Muscle of leg (tissue), 16 donors: ENCODE measurements at places on chromosomes 6 and 20.
A peak's percentile ranks its signal among the peaks of the same experiment; 100 is the strongest.

DNA sequence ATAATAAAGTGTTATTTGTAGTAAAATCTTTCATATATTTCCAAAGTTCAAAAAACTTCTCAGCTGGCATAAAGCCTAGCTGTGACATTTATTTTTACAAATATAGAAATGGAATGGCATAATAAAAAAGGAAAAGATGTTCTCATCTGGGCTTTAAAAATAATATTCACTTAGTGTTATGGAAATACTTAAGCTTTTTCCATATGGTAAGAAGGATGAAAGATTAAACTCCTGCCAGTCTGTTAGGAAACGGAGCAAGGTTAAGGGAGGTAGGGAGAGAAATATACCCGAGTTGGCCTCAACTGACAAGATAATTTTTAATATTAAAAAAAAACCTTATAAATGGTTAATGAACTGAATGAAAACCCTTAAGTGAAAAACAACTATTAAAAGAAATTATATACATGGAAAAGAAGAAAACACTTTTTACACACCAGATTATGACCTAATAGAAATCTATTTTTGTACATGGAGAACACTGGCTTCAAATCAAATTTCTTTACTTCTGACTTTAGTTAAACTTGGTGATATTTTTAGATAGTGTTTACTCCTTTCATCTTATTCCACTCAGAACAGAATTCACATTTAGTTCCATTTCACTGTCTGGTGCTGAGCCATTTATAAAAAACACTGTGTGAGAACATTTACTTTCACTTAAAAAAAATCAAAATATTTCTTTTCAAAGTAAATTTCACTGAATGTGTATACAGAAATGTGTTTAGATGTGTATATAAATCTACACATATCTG lies 137.0 kb downstream of the DST start:
- DNase-seq: peak; percentile 75

DNA sequence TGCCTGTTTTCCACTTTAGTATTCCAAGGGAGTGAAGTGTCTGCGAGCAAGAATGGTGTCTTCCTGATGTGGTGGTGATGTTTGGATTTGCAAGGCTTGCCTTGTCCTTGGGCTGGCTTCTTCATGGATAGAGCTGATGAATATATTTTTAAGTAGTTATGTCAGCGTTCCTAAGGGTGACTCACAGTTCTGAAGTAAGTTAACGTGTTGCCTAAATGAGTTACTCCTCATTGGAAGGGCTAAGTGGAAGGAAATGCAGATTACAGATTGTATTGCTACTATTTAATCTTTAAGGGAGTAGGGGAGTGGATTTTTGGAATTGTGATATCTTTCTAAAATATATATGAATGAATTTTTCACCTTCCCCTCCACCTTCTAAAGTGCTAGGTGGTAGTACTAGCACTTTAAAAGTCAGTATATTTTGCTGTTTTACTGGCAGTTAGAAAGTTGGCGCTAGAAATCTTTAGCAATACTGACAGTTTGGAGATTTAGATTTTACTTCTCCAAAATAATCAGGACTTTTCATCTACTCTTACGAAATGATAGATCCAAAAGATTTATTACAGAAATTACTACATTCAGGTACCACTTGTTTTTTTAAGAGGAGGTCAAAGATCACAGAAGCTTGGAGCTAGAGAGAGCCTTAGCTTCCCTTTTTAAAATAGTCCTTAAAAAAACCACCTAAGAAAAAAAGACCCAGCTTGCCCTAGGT lies 197.4 kb downstream of the JARID2 start:
- no peak for DNase-seq

- no peak for DNase-seq
These were observed 295.7 kb upstream of the TSHZ2 start for GRCh38 chr20:52676283-52676995.

- DNase-seq: peak; percentile 4
These were observed 414.6 kb downstream of the DHX35 start for GRCh38 chr20:39376788-39377187.

- peak; percentile 67 for DNase-seq
These were observed 34.0 kb downstream of the NUDT3 start for GRCh38 chr6:34358389-34358905.

- no peak for DNase-seq
These were observed 138.8 kb downstream of the TFAP2A start for GRCh38 chr6:10276106-10276505.

DNA sequence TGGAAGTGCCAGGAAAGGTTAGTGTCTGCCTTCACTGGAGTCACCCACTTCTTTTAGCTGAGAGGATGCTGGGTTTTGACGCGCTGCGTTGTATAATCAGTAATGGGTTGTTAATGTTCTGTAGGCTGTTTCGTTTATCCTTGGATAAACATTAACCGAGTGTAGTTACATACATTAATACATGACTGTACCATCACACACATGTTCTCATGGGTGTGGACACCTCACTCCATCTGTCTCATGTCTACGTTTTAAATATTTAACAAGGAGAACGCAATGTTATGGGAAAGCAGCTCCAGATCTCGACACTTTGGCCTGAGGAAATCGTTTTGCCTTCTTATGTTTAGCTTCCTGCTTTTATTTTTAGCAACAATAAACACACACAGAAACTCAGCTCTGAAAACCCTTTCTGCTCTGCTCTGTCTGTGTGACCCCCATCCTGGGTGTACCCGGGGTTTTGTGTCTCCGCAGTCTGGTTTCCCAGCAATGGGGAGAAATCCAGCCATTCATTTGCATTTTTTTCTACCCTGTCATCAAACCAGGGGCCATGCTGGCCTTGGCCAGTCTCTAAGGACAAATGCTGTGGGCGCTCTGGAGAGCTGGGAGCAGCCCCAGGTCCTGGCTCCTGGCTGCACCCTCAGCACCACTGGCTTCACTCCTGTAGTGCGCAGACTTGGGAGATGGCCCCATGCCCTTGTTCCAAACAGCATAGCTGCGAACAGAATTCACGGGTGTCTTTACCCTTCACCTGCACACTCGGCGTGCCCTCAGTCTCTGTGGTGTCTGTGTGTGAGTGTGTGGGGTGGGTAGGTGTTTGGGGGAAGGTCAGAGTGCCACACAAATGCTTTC lies 110.8 kb downstream of the ERMARD start:
- no peak for DNase-seq

DNA sequence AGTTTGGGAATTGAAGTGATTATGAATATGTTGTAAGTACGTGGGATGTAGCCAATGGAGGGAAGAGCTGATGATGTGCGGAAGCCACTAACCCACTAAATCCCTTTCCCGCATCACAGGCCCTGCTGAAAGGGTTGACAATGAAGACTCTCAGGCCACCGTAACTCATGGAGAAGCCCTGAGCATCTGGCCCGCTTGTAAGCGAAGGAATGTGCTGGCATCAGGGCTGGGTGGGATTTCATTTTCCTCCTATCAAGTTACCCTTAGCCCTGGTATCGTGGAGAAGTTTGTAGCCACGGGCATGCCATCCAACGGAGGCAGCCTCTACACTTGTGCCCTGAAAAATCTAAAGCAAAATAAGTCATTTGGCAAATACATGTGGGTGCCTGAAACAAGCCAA lies 355.0 kb downstream of the CDH26 start:
- DNase-seq: peak; percentile 44

GRCh38 chr20:41348430-41349172 lies 8.0 kb downstream of the LPIN3 start:
- DNase-seq: no peak

DNA sequence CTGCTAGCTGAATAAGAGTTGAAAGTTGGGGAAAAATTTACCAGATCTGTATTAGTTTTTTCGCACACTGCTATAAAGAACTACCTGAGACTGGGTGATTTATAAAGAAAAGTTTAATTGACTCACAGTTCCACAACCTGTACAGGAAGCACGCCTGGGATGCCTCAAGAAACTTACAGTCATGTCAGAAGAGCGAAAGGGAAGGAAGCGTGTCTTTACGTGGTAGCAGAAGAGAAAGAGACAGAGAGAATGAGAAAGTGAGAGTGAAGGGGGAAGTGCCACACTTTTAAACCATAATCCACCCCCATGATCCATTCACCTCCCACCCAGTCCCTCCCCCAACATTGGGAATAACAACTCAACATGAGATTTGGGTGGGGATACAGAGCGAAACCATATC lies 79.6 kb downstream of the KHDC1L start:
- no peak for DNase-seq

GRCh38 chr6:27293436-27294098 lies 18.5 kb downstream of the POM121L2 start:
- DNase-seq: no peak

GRCh38 chr6:157575436-157576145 lies 194.6 kb downstream of the ZDHHC14 start:
- no peak for DNase-seq

DNA sequence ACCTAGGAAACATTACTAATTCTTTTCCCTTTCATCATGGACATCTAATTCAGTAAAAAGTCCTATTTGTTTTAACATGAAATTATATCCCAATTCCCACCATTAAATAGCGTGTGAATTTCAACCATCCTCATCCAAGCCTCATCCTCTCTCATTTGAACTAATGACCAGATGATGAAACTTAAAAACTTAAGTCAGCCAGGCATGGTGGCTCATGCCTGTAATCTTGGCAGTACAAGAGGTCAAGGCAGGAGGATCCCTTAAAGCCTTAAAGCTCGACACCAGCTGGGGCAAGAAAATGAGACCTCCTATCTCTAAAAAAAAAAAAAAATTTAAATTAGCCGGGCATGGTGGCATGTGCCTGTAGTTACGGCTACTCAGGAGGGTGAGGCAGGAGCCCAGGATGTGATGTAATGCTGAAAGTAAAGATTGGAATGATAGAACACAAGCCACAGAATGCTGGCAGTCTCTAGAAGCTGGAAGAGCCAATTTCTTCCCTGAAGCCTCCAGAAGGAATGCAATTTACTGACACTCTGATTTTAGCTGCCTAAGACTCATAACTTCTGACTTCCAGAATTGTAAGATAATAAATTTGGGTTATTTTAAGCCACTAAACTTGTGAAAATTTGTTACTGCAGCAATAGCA lies 27.1 kb upstream of the HAO1 start:
- DNase-seq: peak; percentile 22

DNA sequence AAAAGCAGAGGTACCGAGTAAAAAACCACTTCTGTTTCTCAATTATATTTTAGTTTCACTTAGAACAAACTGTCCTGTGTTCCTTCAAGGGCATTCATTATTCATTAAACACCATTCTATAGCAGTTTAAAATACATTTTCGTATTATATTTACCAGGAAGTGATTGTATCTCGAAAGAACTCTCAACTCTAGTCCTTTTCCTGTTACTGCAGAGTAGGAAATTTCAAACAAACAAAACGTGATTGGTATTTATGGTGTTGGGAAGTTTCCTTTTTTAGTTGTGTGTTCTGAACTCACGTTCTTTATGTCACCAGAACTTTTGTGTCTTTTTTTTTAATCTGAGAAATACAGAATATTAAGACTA lies 139.5 kb upstream of the BTBD3 start:
- no peak for DNase-seq

GRCh38 chr6:145508107-145508506 lies 227.2 kb downstream of the EPM2A start:
- DNase-seq: no peak

GRCh38 chr20:79565-79964 lies 7.9 kb upstream of the DEFB125 start:
- DNase-seq: no peak

- peak; percentile 71 for DNase-seq
These were observed 44.2 kb upstream of the SUPT3H start for GRCh38 chr6:45421709-45422502.

- DNase-seq: peak; percentile 2
These were observed 764.8 kb upstream of the ADGRB3 start for GRCh38 chr6:67870321-67870720.

DNA sequence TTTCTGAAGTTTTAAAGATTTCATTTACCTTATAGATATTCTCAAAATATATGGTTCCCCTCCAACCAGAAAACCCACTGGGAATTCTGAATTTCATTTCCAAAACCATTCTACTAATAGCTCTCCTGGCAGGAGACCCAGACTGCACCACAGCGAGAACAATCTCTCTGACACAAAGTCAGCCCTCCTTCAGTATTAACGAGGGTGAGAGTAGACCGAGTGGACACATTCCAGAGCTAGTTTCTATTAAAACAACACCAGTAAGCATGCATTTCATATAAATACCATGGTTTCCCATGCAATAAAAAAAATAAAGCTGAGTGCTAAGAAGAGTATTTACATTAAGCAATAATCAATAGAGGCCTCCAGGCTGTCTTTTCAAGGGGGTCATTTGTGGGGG lies 899.6 kb upstream of the SLC35B3 start:
- no peak for DNase-seq

GRCh38 chr20:23152902-23153301 lies 66.8 kb upstream of the CD93 start:
- no peak for DNase-seq

DNA sequence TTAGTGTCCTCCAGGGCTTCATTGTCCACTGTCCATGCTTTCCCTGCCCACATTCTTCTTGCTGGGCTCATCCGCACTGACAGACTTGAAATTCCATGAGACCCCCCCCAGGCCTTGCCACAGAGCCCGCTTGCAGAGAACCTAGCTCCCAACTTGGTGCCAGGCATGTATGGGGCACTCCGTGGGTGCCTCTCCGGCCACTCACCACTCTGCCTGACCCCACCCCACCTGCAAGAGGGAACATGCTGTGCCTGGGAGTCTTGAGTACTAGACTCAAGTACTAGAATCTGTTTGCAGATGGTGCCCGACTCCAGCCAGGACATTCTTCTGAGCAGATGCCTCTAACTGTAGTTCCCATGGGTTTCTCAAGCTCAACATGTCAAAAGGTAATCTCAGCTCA lies 47.9 kb downstream of the TRERF1 start:
- DNase-seq: peak; percentile 20

- DNase-seq: no peak
These were observed 159.7 kb downstream of the RNASET2 start for GRCh38 chr6:166796610-166797009.

DNA sequence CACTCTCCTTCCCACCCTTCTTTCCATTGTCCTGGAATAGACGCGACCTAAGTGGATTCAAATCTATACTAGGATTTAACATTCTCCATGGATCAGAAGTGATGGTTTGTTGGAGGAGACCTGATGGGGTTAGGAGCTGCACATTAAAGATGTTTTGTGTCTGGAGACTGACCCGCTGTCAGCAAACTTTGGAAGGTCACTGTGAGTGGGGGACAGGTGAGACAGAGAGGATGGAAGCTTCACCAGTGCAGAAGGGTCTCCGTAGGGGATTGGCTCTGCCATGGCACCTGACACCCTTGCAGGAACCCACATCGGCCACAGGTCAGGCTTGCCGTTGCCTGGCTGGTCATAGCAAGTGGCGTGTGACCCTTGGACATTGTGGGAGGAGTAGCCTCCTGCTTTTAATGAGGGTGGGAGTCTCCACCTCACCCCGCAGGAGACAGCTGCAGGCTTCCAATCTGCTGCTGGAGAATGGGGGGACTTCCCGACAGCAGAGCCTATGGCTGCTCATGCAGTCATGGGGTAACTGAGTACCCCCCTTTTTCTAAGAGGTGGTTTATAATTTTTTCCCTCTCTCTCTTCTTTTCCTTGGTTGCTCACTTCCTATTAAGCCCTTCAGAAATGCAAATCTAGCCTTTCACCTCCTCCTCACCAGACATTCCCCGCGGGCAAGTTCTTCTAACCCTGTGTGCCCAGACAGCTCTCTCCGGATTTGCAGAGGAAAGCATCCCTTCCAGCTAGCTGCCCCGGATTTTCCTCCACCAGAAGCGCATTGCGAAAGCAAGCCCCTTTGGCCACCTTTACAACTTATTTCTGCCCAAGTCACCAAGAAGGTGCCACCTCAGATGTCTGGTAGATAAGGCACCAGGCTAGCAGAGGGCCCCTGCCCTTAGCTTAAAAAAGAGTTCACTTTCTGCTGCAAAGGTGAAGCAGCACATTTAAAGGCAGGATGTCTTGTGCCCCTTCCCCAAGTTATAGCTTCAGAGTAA lies 53.5 kb downstream of the DACT2 start:
- no peak for DNase-seq
